CD4-positive, alpha-beta T cell treated with Interleukin-4 for 4 hours (primary cell): ENCODE measurements at places on chromosomes 5 and 9.

DNA sequence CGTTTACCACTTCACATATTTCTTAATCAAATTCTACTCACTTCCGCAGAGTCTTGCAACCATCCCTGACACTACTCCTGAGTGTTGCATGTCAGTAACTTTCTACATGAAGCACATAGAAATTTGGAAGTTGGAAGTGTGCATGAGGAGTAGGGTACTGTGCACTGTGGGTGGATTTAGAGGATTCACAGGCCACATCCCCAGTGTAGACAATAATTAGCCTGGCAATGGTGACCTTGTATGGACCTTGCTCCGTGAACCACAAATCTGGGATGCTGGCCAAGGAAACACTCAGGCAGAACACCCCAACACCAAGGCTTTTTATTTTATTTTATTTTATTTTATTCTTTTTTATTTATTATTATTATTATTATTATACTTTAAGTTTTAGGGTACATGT, 25.5 kb downstream of the CTSL start:
- no peak for DNase-seq

GRCh38 chr5:96007051-96007450, 45.4 kb upstream of the ELL2 start:
- DNase-seq = no peak

GRCh38 chr5:143222287-143223231, 180.9 kb downstream of the NR3C1 start:
- peak; percentile 91 for DNase-seq

- no peak for DNase-seq
These were observed 11.5 kb downstream of the ANXA6 start for GRCh38 chr5:151146061-151146460.

- DNase-seq = no peak
These were observed 48.4 kb downstream of the YIPF5 start for GRCh38 chr5:144122081-144122480.

DNA sequence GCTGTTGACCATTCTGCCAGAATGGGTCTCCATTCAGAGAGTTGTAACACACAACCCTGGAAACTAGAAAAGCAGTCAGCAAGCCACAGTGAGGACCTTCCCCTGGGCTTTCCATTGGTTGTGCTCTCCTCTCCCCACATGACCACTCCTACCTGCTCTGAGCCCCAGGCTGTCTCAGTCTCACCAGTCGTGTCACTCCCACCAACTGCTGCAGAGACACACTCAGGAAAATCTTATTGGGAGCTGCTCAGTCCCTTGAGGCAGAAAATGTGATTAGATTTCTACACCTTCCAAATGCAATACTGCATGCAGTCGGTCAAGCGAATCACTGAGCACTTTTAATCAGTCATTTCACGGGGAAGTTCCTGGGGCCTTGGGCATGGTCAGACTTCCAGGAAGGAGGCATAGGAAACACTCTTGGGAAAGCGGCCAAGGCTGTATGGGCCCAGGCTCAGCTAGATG, 284.2 kb upstream of the NMUR2 start:
- DNase-seq = no peak

GRCh38 chr5:35745660-35746059, 111.0 kb upstream of the IL7R start:
- DNase-seq = no peak

- DNase-seq = no peak
These were observed 184.0 kb downstream of the CACNA1B start for GRCh38 chr9:138061631-138062030.

- DNase-seq = no peak
These were observed 1215.9 kb downstream of the EFNA5 start for GRCh38 chr5:106454651-106455415.

DNA sequence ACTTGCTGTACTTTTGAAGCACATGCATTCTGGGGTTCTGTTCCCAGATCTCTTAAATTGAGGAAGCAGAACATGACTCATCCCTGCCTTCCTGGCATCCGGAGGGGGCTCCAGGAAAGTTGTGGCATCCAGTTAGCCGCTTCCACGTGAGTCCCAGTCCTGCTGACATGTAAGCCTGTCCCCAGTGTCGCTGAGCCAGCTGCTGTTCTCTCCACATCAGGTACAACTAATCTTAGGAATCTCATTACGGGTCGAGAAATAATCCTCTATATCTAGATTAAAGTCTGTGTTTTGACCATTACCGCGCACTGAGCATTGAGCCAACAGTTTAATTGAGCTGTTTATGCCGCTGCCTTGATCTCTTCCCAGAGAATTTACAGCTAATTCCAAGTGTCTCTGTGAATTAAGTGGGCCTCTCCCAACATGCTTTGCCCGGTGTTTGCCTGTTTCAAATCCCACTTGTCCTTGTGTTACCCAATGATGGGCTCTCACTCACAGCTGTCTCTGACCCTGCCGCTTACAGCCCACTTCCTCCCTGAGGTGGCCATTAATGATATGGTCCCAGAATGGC, 10.5 kb upstream of the SHB start:
- DNase-seq = no peak

DNA sequence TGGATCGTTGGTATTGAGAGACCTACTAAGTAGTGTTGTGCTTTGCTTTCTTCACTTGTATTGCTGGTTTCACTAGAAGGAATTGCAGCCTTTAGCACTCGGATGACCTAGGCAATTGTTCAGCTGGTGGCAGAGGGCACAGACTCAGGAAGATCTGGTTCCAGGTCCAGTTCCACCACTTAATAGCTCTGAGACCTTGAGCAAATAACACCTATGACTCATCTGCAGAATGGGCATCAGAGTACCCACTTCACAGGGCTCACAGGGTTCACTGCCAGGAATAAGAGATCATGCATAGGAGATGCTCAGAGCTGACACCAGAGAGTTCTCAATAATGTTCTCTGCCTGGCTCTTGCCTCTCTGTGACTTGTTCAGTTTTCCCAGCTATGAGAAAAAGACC, 133.6 kb downstream of the SIL1 start:
- no peak for DNase-seq

GRCh38 chr5:142640316-142641005, 45.4 kb downstream of the FGF1 start:
- no peak for DNase-seq

DNA sequence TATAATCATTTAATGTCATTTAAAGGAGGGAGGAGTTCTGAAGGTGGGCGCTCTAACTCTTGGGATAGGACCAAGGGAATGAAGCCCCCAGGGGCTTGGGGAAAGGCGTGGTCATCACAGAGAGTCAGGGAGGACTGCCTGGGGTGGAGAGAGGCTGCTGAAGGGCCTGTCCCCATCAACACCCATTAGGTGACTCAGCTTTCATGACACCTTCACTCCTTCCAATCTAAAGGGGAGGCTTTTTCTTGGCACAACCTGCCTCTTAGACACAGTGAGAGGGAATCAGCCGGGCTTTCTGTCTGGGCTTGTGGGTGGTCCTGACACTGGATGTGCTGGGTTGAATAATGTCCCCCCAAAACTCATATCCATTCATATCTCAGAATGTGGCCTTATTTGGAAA, 31.4 kb upstream of the ANKRD33B start:
- no peak for DNase-seq

- DNase-seq = no peak
These were observed 670.1 kb upstream of the CDH9 start for GRCh38 chr5:27708534-27708933.

GRCh38 chr5:179795863-179796833, 2.4 kb downstream of the LTC4S start:
- peak; percentile 59 for DNase-seq

- no peak for DNase-seq
These were observed 9.0 kb upstream of the LRRTM2 start for GRCh38 chr5:138884094-138884493.

DNA sequence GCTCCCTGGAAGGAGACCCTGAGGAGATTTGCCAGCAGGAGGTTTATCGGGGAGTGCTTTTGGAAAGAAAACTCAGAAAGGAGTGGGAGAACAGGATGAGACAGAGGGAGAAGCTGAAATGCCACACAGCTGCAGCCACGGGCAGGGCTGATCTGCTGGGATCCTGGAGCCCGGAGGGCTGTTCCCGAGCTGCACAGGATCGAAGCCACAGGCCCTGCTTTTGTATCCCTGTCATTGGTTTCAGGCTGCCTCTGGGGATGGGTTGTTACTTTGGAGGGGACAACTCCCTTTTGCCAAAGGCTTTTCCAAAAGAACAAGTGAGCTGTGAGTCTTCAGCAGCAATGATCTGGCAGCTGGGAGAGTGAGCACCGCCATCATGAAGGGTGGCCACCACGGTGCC, 152.5 kb upstream of the PTCH1 start:
- DNase-seq = no peak

DNA sequence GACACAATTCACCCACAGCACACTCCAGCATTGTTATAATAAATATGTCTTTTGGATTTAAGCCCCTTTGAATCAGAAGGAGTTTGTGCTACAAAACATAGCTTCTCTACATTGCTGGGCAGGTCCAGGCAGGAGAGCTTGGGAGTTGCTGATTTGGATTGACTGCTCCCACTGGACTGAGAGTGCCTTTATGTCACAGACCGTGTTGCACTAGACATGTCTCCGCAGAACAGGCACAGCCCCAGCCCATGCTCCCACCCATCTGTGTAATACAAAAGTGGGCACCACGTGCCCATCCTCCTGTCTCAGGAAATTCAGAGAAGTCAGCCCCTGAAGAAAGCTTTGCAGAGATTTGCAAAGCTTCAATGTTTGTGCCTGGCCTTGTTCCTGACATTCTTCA, 117.1 kb downstream of the MED10 start:
- DNase-seq = no peak

DNA sequence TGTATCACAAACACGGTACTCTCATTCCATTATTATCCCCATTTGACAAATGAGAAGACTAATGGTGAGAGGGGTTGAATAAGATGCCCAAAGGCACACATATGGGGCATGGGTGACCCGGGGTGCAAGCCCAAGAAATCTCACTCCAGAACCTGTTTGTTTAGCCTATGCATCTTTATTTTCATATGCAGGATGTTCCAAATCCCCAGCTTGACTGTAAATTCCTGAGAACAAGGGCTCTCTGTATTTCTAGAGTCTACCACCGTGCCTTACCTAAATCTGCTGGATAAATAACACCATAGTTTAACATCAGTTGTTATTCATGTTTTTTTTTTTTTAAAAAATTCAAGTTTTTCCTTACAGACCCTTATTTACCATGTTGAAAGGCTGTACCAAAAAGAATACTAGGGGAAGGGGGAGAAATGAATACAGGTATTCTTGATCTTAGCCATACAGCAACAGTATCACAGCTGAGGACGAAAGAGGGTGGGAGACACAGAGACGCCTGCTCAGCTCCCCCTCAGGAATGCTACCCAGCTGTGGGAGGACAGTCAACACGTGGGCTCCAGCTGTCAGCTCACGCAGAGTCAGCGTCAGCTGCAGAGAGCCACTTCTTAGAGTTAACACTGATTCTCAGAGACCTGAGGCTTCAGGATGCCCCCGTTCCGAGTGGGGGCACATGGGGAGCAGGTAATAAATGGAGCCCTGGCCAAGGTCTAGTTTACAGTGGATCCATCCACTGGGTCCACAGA, 86.6 kb downstream of the MED27 start:
- DNase-seq = no peak

- DNase-seq = no peak
These were observed 118.0 kb upstream of the BRINP1 start for GRCh38 chr9:119487118-119487827.

- no peak for DNase-seq
These were observed 3.2 kb downstream of the TOR4A start for GRCh38 chr9:137280474-137281344.

DNA sequence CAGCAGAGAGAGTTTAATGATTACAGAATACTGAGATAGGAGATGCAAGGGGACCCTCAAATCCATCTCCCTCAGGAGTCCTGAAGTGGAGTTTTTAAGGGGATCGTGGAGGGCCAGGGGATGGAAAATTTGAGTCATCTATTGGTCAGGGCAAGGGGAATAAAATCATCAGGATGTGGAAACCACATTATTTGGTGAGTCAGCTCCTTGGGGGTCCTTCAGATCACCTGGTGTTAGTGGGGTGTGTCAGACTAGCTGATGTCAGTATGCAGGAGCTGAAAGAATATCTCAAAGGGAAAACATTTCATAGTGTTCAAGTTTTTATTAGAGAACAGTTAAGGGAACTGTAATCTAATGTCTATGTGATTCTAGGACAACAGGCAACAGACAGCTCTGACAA, 183.0 kb upstream of the FTMT start:
- DNase-seq = no peak
